ENCODE measurements at places on chromosomes 16 and 17.

- DNase-seq, result no peak
Observed at GRCh38 chr17:44736551-44737240, 22.1 kb upstream of the ADAM11 start.

DNA sequence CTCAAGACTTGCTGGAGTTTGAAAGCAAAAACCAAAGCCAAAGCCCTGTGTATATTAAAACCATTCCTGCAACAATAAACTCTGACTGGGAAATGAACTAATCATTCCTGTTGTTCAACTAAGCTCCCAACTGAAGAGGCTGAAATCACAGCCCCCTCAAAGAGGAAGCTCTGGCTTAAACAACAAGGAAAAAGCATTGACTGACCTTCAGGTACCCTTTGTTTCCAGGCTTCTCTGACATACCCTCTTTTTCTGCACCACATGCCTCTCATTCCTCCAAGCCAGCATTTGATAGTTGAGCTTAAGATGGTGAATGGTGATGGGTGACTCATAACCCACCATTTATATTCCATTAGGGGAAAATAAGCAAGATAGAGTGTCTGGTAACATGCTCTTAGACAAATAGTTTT lies 470.9 kb upstream of the SOX9 start:
- DNase-seq, result no peak

GRCh38 chr16:54456291-54456690 lies 169.7 kb upstream of the IRX3 start:
- no peak for DNase-seq

DNA sequence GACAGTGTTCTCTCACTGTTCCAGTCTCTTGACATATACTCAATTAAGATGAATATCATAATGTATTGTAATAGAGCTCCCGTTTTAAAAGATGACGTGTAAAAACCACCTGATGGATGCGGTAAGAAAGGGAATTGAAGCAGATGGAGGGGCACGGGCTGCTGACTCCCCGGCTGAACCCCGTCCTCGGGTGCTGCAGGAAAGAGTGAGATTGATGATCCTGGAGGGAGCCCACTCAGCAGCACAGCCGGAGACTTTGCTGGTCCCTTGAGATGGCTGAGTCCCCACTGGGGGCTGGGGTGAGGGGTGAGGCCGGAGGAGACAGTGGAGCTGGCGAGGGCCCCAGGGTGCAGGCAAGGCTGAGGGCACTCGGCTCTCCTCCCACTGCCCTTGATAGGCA lies 217.4 kb downstream of the RPTOR start:
- no peak for DNase-seq

DNA sequence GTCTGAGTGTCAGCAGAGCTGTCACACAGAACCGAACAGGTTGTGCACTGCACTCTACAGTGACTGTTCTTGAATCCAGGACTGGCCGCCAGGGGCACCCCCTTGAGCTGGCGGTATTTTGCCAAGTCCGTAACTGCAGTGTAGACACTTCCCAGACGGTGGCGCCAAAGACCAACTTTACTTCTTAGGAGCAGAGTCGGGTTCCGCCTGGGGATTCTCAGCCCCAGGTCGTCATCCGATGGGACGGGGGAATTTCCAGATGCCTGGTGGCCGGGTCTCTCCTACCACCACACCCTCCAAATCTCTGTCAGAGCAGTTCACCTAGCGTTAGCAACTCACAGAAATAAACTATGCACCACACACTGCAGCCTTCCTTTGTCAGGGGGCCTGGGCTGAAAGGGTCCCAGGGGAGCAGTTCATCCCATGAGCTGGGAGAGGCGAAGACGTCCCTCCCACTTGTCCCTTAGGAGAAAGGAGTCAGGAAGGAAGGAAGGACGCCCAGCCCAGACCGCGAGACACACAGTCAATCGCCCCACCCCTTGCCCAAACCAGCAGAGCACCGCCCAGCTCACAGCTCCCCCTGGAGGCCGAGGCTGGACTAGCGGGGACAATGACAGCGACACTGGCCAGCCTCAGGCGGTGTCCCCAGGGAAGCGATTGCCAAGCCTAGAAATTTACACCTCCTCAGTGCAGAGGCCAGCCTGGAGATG lies 7.4 kb upstream of the RIPOR1 start:
- peak; percentile 98 for DNase-seq
